Fibroblast of mammary gland (primary cell): ENCODE measurements at places on chromosomes 2 and 18.
A peak's percentile ranks its signal among the peaks of the same experiment; 100 is the strongest.

DNA sequence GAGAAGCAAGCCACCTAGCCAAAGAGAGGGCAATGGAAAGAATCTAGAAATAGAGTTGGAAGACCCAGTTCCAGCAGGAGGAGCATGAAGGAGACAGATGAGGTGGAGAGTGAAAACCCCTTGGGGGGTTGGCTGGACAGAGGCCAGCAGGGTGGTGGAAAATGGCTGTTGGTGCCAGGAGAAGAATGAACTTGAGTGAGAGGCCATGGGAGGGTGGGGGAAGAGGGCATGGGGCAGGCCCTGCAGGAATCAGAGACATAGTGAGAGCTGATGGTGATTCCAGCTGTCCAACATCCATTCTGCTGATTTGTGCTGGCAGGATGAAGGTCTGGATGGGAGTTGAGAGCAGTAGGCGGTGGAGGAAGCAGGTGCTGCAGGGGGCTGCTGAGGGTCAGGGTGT is 108.0 kb upstream of the TNP1 start:
- no peak for DNase-seq

DNA sequence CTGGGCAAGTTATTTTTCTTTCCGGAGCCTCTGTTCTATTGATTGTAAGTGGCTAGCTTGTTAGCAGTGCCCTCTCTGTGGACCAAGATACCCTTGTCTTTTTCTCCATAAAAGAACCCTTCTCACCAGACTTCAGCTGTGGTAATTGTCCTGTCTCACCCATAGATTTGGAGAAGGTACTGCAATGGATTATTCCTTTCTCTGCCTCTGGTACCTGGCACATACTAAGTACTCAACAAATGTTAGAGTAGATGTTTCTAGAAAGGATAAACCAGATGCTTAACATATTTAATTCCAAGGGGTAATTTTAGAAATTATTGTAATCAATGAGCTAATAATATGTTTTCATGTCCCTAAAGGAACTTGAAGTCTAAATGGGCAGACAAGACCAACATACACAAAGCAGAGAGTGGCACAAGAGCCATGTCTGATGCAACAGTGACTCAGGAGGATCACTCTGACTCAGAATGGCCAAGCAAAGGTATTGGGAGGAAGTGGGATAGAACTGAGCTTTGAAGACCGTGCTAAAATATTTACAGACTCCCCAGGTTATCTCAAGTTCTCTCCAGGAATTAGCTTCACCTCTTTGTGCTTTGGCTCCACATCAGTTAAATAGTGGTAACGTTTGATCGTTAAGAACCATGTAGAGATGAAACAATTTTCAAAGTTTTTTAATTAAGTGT is 129.7 kb upstream of the OSR1 start:
- DNase-seq, result peak; percentile 82

- DNase-seq, result no peak
Observed at GRCh38 chr2:86439879-86440630, 1.1 kb upstream of the KDM3A start.

GRCh38 chr2:17538022-17538843 is 2.3 kb upstream of the VSNL1 start:
- peak; percentile 23 for DNase-seq

DNA sequence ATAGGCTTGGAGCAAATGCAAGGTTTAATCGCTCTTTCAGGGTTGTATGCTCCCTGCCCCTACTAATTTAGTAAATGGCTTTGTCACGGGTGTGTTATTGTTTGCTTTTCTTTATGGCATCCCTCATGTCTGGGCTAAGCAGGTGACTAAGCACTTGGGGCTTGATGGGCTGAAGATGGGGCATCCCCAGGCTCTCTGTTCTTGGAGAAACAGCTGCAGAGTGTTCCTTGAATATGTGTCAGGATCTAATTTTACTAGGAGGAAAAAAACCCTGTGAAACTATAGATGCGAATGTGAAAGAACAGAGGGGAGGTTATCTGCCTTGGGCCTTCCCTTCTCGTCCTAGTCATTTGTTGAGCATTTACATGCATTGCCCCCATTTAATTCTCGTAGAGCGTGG is 94.7 kb upstream of the TAF1B start:
- no peak for DNase-seq

DNA sequence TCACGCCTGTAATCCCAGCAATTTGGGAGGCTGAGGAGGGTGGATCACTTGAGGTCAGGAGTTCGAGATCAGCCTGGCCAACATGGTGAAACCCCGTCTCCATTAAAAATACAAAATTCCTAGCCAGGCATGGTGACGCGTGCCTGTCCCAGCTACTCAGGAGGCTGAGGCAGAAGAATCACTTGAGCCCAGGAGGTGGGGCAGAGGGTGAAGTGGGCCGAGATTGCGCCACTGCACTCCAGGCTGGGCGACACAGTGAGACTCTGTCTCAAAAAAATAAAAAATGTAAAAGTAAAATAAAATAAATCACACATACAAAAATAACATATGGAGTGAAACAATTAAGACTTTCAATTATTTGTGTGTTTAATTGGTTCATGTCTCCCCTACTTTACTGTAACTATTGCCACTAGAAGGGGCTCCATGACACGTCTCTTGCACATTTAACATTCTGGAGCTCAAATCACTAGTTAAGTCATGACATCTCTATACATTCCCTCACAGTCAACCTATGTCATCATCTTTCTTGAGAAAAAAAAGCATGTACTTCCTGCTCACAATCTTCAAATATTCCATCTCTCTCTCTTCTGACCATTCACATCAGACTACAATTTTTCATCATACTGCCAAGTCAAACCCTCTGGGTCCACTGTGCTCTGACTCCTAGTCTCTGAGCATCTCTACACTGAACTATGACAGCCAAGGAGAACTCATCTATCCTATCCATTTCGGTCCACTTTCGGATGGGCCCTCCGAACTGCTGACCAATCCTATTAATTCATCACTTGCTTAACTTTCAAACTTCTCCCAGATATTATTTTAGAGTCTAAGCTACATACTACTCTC is 6.7 kb downstream of the GFPT1 start:
- DNase-seq, result no peak

DNA sequence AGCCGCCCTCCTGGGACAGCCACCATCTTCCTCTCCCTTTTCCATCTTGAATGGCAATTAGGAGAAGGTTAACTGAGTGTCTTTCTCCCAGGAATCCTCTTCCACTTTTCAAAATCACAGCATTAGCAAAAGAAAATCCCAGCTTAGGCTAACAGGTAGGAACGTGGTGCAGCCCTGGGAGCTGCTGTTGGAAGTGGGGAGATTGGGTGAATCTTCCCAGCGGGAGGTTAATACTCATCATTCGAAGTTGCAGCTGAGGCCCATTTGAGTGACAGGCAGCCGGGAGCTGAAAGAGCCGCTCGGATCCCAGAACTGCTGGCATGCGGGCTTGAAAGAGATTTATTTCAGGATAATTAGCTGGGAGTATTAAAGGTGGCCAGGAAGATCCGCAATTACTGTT is 306.0 kb downstream of the BCL11A start:
- no peak for DNase-seq

DNA sequence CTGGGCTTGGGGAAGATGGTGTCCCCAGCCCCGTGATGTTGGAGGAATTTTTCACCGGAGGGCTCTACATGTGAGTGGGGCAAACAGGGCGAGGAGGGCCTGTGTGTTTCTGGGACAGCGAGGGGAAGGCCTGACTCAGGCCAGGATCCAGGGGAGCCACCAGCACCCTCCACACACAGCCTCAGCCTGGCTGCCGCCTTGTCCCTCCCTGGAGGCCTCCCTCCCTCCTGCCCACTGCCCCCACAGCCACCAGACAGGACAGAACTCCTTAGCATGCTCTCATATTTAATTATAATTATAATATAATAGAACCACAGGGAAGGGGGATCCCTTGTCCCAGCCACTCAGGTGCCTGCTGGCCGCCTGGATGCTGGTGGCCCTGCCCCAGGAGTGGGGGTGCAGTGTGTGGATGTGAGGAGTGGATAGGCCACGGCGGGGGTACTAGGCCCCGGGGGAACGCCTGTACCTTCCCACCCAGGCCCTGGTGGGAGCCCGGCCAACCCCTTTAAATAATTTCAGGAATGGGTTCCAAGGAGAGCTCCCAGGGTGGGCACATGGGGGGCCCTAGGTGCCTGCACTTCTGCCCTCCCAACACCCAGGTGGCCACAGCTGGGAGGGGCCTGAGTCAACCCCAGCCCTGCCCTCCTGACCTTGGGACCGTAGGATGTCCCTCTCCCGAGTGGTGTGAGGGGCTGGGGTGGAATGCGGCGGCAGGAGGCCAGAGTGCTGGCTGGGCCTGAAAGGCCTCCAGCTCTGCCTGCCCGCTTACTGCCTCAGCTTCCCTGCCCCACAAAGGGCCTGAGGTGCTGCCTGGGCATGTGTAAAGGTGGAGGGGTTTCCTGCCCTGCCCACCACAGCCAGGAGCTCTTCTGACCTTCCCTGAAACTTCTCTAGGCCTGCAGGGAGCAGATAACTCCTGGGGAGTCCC is 8.8 kb downstream of the PDCD1 start:
- no peak for DNase-seq

- DNase-seq, result peak; percentile 98
Observed at GRCh38 chr2:174778085-174778981, 14.1 kb upstream of the CHRNA1 start.

- DNase-seq, result no peak
Observed at GRCh38 chr2:240539906-240540305, 17.9 kb downstream of the ANKMY1 start.

- peak; percentile 37 for DNase-seq
Observed at GRCh38 chr18:58768293-58768974, 96.2 kb upstream of the ZNF532 start.

GRCh38 chr2:114797942-114798341 is 355.5 kb downstream of the DPP10 start:
- no peak for DNase-seq

DNA sequence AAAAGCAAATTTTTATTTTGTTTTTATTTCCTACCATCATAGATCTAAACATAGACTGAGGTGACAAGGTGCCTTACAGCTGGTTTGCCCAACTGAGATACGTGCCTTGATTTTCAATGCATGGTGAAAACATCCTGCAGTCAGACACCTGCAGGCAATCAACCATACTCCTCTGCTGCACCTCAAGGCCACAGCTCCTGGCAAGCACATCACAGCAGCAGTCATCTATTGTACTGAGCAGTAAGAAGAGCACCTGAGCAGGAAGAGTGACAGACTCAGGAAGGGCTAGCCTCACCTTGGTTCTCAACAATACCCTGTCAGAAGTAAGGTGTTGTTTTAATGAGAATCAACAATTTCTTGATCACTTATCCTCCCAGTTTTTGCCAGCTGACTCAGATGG is 1206.8 kb upstream of the NRXN1 start:
- no peak for DNase-seq

GRCh38 chr2:241924069-241924908 is 54.8 kb downstream of the RTP5 start:
- no peak for DNase-seq

GRCh38 chr2:191486584-191487320 is 191.2 kb upstream of the NABP1 start:
- peak; percentile 98 for DNase-seq

DNA sequence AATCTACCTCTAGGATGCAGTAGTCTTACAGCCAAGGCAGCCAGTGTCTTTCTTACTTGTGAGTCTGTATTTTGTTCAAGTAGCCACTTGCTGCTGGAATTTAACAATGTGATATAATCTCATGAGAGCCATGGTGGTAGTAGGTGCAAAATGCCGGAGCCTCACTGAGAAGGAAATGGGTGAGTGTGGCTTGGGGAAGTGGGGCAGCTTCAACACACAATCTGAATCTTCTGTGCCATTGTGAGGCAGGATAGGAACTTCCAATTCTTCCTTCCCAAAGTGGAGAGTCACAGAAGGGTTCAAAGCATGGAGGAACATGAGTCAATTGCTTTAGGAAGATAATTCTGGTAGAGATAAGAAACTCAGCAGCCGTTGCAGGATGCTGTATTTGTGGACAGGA is 158.7 kb upstream of the APCDD1 start:
- DNase-seq, result no peak

DNA sequence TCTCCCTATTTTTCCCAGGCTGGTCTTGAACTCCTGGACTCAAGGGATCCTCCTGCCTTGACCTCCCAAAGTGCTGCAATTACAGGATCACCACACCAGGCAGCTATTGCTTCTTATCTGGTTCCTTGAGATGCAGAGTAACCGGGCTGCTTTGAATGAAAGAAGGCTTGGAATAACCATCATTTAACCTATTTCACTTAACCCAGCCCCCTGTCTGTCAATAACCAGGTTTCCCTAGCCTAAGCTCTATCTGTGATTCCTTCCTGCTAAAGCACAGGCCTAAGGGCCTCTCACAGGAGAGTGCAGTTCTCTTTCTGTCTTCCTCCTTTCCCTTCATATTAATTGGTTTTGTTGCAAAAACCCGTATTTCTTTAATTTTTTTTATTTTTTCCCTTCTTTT is 393.5 kb upstream of the RAB12 start:
- no peak for DNase-seq

GRCh38 chr2:149611100-149611820 is 23.7 kb upstream of the MMADHC start:
- no peak for DNase-seq

DNA sequence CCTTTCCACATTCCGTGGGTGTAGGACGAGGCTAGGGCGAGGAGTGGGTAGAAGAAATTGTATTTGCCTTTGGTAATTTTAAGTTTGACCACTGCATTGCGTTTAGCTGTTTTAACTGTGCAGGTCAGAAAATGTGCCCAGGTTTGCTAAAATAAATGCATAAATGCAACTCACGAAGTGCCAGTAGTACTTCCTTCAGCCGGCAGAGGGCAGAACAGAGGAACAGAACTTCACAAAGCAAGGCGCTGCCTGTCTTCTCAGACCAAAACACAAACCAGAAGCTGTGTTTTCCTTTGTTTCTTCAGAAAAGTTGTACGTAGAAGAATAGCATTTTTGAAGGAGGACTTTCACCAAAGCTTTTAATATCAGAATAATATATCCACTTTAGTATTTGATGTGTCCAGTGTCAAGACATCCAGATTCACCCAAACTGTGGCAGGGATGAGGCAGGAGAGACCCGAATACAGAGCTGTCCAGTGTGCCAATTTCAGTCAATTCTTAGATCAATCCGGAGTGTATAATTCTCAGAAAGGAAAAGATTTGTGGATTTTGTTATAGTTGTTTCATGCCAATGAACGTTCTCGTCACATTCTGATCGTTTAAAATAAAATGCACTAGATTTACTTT is 348.6 kb downstream of the DLGAP1 start:
- DNase-seq, result peak; percentile 67

DNA sequence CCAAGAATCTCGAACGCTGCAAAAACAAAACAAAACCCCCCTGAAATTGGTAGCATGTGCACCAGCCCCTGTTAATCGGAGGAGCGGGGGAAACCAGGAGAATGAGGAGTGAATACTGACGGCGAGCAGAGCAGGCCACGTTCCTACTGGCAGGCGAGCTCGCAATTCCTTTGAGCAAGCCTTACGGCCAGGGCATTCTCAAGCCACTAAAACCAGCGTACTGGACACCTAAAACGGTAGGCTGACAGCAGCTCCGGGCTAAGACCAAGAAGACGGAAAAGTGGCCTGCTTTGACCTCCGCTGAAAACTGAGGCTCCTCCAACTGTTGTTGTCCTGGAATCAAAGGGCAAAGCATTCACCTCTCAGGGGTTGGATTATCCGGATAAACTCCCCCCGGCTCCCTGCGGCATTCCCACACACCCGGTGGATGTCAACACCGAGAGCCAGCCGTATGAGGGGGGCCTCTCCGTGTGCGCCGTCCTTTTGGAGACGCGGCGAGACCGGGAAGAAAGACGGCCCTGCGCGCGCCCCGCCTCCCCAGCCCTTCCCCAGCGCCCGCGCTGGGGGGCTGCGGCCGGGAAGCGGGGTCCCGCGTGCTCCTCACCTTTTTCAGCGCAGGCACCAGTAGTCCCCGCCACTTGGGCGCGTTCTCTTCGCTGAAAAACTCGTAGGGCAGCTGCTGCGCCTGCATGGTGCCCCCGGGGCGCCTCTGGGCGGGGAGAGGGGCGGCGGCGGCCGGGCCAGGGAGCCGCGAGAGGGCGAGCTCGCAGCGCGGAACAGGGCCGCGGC is 925 bp downstream of the SOS1 start:
- DNase-seq, result peak; percentile 49

- DNase-seq, result peak; percentile 64
Observed at GRCh38 chr2:31429759-31430438, 15.4 kb upstream of the XDH start.
